Hematopoietic multipotent progenitor cell treated with erythropoietin and hydrocortisone succinate and interleukin-3 and kit ligand, for 15 days (in vitro differentiated cells): ENCODE measurements at places on chromosomes 12 and 14.

- DNase-seq = no peak
Measured at GRCh38 chr12:4133029-4133428, 140.5 kb upstream of the CCND2 start.

DNA sequence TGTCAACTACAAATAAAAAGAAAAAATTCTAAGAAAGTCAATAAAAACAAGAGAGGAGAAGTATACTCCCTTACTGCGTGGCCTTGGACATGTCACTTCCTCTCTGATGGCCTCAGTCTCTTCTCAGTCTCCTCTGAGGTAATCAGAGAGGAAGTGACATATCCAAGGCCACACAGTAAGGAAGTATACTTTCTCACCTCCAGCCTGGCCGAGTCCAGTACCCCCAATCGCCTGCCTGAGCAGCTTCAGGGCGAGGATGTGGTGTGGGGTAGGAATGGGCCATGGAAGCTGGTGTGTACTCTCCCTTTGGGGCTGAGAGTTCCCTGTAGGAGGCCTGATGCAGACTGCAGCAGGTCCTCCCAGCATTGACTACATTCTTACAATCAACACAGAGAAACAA is 15.8 kb downstream of the VDR start:
- DNase-seq = no peak

- no peak for DNase-seq
Measured at GRCh38 chr12:77122236-77122635, 56.9 kb upstream of the E2F7 start.

DNA sequence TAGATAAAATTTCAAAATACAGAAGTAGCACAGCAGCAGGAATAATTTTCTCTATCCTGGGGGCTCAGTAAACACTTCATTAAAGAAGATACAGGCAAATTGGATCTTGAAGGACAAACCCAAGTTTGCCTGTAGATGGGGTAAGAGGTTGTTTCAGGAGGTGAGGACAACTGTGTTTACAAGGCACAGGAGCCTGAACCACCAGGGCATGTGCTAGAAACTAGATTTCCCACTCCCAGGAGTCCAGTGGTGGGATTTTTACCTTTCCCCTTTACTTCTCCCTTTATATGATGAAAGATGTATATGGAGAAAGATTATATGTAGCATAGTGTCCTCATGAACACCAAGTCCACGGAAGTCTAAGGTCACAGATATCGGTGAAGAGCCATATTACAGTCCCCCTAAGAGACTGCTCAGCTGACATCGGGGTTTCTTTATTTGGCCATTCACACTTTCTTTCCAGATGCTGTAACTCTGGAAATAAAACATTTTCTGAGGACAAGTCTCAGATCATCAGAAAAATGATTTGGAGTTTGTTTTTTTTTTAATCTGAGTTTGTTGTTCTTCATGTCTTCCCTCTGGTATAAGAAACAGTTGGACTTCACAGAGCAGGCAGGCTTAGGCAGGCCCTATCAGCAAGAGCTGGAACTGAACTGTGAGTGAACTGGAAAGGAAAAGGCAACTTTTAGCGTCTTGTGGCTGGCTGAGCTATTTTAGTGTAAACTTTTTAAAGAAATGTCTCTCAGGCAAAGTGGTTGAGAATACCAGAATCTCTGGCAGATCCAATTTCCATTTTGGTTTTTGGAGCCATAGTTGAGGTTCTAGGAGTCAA is 8.0 kb upstream of the EVL start:
- DNase-seq = peak; percentile 43

GRCh38 chr14:77580477-77580876 is 36.0 kb downstream of the SPTLC2 start:
- no peak for DNase-seq

DNA sequence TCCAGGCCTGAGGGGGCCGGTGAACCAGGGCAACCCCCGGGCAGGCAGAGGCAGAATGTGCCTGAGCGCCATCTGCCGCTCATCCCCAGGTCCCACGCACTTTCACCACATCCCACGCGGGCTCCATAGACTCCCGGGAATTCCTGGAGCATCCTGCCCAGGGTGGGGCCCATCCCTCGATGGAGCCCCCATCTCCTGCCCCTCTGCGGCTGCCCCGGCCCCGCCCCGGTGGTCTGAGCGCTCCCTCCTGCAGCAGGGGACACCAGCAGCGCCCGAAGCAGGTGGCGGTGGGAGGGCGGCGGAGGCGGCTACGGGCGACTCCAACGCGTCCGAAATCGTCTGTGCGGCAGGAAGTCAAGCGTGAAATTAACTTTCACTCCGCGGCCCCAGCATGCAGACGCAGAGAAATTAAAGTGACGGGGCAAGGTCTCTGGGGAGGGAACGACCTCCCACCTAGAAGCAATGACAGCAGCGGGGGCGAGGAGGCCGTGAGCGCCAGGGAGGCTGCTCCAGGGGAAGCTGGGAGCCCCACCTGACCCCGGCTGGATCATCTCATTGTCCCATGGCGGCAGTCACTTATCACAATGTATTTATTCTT is 122.2 kb downstream of the NCOR2 start:
- no peak for DNase-seq

DNA sequence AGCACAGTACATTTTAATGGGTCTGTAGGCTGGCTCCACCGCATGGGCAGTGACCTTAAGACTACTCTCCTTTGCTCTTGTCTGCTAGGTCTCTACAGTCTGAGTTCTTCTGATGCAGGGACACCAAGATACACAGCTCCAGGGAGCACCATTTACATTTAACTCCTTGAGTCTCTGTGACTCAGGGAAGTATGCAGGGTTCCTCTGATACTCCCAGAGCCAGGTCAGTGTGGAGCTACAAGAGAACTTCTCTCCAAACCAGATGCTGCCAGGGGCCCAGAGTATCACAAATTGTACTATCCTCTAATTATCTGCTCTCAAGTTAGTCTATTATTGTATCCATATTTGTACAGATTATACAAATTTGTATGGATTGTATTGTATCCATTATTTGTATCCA is 15.2 kb downstream of the ZFP36L1 start:
- DNase-seq = no peak

DNA sequence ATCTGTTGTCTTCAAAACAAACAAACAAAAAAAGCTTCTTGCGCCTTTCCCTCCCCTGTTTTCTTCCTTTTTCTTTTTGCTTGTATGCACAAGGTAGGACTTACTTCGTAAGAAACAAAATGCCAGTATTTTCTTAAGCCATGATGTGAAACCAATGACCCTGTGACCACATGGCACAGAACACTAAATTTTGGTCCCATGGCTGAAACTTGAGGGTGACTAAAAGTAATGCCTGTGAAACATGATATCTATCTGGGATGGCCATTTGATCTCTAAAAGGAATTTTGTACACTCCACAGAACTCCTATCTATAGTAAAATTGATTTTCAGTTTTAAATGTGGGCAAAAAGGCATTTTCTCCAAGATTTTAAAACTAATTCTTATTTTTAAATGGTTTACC is 63.6 kb downstream of the PAPOLA start:
- DNase-seq = no peak

- DNase-seq = no peak
Measured at GRCh38 chr12:39047539-39048262, 142.3 kb upstream of the CPNE8 start.

DNA sequence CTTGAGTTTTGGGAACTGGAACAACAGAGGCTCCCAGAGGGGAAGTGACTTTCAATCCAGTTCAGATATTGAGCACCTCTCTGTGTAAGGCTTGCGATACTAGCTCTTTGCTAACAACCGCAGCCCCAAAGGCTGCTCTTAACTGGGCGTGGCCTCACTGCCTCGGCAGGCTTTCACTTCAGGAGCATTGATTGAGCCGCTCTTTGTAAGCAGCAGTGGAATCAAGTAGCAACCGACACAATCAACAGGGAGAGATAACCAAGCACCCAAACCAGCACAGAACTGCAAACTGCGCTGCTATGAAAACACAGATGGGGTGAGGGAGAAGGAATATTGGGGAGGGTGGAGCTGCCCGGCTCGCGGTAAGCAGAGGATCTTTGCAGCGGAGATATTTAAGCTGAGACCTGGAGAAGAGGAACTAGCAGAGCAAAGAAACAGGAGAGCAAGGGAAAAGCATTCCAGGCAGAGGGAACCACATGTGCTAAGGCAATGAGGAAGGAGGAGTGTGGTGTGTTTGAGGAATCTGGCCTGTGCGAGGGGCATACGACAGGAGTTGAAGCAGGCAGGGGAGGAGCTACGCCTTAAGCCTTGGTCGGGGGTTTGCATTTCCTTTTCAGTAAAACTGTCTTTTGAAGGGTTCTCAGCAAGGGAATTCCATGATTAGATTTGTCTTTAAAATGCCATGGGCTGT is 17.3 kb upstream of the YY1 start:
- peak; percentile 61 for DNase-seq
